ENCODE measurements at places on chromosomes 16 and 17. TPM values are rescaled to one million over a fixed set of nuclear protein-coding genes. Genes with fewer than 3 reads are reported as not detected.
A peak's percentile ranks its signal among the peaks of the same experiment; 100 is the strongest.

DNA sequence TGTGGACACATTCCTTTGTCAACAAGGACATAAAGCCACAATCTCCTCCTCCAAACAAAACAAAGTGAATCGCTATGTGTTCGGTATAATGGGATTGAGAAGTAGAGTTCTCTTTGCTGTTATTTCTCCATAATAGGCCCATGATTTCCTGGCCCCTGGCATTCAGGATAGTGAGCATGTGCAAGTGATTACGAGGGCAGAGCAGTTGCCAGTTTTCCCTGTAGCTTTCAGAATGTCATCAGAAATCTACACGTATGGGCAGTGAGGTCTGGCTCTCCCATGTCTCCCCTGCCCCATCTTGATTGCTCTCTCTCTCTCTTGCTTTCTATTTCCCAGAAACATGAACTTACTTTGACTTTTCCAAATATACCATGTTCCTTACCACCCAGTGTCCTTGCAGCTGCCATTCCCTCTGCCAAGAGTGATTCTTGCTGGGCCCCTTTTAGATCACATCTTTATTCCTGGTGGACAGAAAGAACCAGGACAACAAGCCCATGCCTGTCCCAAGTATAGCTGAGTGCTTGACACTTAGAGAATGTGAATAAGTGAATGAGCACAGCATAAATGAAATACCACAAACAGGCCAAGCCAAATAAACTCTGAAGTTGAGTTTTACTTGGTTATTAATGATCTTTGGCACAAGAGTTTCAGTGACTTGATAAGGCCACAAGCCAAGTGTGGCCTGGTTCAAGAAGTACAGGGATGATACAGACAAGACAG lies 273.1 kb downstream of the CDH13 start:
- no peak for DNase-seq

DNA sequence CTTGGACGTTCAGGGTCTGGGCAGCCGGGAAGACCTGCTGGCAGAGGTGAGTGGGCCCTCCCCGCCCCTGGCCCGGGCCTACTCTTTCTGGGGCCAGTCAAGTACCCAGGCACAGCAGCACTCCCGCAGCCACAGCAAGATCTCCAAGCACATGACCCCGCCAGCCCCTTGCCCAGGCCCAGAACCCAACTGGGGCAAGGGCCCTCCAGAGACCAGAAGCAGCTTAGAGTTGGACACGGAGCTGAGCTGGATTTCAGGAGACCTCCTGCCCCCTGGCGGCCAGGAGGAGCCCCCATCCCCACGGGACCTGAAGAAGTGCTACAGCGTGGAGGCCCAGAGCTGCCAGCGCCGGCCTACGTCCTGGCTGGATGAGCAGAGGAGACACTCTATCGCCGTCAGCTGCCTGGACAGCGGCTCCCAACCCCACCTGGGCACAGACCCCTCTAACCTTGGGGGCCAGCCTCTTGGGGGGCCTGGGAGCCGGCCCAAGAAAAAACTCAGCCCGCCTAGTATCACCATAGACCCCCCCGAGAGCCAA lies 8.6 kb upstream of the ABCC3 start:
- DNase-seq, result peak; percentile 37

GRCh38 chr17:49687878-49688491 lies 10.1 kb upstream of the SPOP start:
- peak; percentile 12 for DNase-seq

DNA sequence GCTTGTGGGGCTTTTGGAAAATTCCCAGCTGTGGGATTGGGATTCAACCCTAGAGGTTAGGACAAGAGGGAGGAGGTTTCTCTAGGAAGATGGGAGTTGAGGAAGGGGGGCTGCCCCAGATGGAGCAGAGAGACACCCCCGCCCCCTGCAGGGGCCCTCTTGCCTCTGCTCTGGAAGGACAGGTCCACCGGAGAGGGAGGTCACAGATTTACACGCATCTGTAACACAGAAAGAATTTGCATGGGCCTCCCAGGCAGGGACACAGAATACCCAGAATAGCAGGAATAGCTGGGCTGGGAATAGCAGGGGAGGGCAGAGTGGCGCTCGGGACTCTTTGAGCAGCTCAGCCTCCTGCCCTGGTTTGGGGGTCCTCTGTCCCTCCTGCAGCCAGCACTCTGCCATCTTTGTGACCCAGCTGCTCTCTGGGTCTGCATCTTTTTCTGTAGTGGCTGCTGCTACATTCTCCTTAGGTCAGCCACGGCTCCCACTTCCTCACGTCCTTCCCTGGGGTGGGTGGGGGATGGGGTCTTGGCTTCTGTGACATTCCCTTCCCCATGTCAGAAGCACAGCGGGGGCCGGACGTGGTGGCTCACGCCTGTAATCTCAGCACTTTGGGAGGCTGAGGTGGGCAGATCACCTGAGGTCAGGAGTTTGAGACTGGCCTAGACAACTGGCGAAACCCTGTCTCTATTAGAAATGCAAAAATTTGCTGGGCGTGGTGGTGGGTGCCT lies 33.9 kb upstream of the PLLP start:
- peak; percentile 13 for DNase-seq

- DNase-seq, result peak; percentile 98
Observed at GRCh38 chr17:4678448-4679026, 25.4 kb downstream of the PELP1 start.

PRR29 gene
- total RNA-seq, result 0.18 TPM

CMTM3 gene
- total RNA-seq, result 21.8 TPM

GSDMA gene
- total RNA-seq, result 0.34 TPM

KRTAP4-7 gene
- not detected for total RNA-seq

PIK3R6 gene
- total RNA-seq, result not detected

TPPP3 gene
- total RNA-seq, result not detected
